ENCODE measurements at places on chromosomes 3 and 15.

DNA sequence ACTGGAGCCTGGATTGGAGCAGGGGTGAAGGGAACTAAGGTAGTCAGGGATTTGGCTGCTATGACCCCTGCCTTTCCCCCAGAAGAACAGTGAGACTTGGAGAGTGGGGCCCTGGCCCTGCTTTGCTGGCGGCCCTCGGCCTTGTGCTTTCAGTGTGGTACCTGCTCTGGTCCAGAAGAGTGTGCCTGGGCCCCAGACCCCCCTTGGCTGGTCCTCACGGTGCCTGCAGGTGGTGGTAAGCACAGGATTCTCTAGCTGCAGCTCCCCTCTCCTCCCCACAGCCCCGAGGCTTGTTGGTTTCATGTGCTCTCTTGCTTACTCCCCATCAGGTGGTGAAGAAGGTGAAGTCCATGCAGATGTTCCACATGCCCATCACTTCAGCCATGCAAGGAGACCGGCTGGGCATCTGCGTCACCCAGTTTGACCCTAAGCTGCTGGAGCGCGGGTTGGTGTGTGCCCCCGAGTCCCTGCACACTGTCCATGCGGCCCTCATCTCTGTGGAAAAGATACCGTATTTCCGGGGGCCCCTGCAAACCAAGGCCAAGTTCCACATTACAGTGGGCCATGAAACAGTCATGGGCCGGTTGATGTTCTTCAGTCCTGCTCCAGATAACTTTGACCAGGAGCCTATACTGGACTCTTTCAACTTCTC is 125.7 kb downstream of the DNAJB8 start:
- DNase-seq: no peak

DNA sequence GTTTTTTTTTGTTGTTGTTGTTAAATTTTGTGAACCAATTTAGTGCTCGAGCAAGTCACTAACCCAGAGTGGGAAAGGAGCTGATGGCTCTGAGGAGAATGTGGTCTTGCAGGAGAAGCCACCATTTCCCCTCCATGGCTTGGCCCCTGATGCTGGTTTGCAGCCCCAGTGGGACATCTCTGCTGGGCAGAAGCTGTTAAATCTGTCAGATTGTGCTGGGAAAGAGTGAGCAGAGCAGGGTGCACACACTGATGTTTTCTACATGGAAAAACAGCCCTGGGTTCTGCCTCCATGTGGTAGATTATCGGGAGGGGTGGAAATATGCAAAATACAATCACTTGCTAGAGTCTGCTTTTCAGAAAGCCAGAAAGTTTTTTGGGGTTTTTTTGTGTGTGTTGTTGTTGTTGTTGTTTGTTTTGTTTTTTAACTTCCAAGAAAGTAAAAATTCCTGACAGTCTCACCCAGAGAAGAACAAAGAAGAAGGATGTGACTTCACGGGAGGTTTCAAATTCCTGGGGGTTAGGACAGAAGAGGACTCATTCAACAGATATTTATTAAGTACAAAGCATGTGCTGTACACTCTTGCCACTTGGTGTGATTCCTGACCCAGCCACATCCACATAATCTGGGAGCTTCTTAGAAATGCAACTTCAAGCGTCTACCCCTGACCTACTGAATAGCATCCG is 133.7 kb downstream of the FOXB1 start:
- no peak for DNase-seq

- no peak for DNase-seq
Observed at GRCh38 chr3:184236033-184236410, 6.6 kb downstream of the VWA5B2 start.

GRCh38 chr3:16738451-16738850 is 133.2 kb upstream of the DAZL start:
- DNase-seq: no peak

DNA sequence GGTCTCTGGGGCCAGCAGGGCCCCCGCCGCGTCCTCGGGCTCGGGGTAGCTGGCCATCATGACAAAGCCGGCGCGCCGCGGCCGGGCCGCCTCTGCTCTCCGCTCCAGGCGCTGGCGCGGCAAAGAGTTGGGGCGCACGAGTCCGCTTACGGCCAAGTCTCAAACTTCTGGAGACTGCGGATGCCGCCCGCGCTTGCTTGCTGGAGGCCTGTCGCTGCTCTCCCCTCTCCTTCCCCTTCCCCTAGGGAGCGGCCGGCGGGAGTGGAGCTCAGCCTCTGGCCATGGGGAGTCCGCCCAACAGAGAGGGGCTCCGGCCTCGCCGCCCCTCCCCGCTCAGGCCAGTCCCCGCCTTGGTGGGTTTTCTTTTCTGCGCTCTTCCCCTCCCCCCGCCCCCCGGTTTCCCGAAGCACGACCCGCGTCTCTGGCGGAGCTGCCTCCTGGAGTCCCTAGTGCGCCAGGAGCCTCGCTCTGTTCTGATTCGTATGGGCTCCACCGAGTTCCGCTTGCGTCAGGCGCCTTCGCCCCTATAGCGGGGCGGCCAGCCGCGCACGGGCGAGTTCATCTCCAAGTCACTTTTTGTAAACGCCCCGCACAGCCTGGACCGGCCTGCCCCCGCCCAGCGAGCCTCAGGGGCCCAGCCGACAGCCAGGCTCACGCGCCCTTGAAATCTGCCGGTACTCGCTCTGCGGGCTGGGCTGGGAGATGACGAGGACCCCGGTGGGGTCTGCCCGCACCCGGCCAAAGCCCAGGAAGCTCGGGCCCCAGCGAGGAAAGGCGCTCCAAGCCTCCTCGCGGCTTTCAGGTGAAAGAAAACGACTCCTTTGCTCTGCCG is at the start of the genes FOXL2 and FOXL2NB:
TSS of gene FOXL2 (minus strand) at position 475 of the 832 bp plus-strand sequence. CDS start at position 60, 415 bp downstream.
TSS of gene FOXL2NB (plus strand) at position 555 of the 832 bp plus-strand sequence. CDS start at position 703, 148 bp downstream.
- peak; percentile 50 for DNase-seq

DNA sequence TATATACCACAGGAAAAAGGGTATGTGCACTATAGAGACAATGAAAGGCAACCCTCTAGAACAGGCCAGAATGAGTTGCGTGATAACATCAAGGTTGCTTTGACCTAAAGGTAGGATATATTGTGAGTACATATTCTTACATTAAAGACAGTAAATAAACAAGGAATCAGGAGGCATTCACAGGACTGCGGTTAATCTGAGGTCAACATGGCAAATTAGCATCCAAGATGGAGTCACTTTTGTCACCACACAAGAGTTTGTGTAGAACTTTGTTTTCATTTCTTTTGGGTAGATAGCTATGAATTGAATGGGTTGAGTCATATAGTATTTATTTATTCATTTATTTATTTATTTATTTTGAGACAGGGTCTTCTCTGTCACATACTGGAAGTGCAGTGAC is 11.5 kb upstream of the SCAP start:
- no peak for DNase-seq

- no peak for DNase-seq
Observed at GRCh38 chr3:109346770-109347295, 9.5 kb upstream of the DPPA4 start.

- DNase-seq: peak; percentile 37
Observed at GRCh38 chr3:161822291-161822690, 325.7 kb downstream of the OTOL1 start.

DNA sequence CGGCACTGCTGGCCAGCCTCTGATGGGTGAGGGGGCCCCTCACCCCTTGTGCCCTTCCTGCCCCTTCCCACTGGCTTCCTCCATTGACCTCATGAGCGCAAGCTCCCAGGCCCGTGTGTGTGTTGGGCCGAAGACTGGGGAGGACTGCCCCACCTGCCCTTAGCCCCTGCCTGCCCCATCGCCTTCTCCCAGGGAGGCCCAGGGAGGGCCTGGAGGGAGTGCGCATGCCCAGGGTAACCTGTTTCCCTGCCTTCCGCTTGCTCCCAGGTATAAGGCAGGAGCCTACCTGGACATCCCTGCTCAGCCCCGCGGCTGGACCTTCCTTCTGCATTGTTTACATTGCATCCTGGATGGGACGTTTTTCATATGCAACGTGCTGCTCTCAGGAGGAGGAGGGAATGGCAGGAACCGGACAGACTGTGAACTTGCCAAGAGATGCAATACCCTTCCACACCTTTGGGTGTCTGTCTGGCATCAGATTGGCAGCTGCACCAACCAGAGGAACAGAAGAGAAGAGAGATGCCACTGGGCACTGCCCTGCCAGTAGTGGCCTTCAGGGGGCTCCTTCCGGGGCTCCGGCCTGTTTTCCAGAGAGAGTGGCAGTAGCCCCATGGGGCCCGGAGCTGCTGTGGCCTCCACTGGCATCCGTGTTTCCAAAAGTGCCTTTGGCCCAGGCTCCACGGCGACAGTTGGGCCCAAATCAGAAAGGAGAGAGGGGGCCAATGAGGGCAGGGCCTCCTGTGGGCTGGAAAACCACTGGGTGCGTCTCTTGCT is 8.8 kb downstream of the DLL4 start:
- peak; percentile 16 for DNase-seq

DNA sequence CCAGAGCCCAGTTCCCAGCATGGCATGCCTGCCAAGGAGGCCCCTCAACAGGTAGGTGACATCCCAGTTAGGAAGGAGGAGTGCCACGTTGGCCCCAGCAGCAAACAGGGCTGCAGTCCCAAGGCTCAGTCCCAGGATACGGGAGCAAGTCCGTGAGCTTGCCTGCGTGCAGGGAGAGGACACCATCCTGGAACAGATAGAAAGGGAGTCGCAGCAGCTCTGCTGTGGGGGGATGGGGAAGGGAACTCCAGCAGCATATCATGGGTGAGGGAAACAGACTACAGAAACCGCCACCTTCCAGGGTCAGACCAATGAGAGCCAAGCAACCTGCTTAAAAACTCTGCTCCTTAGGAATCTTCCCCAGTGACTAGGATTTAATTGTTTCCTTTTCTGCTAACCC is 9.4 kb upstream of the DYNLT2B start:
- peak; percentile 33 for DNase-seq

Data from NCI-H82 (cell line).